ENCODE measurements at places on chromosomes 2 and 18.

DNA sequence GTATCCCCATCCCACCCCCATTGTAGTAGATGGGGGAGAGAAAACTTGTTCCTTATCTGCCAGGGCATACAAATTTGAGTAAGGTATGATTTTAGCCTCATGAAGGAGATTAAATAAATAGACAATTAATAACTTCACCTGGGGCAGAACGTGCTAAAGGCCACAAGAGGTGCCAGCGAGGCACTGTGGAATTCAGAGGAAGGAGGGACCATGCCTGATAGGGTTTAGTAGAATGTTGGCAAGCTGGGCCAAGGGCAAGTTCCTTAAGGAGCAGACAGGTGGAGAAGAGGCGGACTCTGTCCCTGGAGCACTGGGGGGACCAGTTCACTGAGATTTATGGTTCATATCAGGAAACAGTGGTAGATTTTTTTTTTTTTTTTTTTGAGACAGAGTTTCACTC is 22.5 kb downstream of the STAMBP start:
- DNase-seq, result no peak

GRCh38 chr2:10920764-10921388 is 9.1 kb downstream of the KCNF1 start:
- DNase-seq, result no peak

DNA sequence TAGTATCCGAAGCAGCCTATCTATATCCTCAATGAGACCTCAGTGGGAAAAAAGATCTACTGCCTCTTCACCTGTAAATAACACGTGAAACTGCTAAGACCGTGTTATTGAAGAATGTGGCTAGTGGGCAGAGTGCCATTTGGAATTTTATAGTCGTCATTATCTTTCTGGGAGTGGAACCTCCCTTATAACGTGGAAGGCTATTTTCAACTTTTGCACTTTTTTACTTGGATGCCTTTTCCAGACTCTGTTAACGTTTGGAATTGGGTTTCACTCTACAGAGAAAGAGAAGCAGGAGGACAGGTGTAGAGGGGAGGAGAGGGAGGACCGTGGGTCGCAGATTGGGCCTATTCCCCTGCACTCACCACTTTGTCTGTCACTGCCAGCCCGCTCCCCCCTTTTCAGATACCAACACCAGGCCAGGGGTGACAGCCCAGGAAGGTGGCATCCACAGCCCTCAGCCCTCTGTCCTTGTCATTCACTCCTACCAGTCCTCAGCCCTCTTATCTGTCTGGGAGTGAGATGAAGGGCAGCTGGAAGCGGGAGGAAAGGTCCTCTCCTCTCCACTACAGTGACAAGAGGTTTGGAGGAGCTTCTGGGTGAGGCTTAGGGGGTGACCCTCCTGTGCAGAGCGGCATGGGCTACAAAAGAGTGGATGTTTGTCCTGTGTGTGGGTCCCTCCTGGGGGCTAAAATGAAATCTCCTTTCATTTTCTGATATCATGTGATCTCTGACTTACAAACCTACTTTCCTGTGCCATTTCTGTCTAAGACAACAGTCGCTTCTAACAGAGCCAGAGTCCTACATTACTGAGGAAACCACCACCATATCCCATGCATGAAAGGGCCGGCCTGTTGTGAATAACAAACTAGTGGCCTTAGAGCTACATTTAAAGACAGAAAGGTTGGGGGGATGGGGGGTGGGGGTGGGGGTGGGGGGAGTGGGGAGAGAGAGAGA is 23.9 kb upstream of the CEP68 start:
- DNase-seq, result no peak

DNA sequence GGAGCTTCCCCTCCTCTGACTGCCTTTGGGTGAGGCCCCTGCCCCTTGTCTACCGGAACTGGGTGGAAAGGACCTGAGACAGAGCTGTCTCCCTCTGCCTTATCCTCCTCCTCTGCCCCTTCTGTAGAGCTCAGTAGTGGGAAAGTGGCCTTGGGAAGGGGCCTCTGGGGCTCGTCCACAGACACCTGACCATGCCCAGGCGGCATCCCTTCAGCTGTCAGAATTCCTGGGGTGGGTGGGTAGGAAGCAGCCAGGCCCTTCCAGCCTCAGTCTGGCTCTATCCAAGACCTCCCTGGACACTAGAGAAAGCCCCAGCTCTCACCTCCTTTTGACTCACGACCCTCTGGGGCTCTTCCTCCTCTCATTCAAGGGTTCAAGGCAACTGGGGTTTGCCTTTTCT is 35.6 kb downstream of the B3GNT2 start:
- no peak for DNase-seq

GRCh38 chr18:58453913-58454317 is 175.0 kb downstream of the ALPK2 start:
- no peak for DNase-seq

DNA sequence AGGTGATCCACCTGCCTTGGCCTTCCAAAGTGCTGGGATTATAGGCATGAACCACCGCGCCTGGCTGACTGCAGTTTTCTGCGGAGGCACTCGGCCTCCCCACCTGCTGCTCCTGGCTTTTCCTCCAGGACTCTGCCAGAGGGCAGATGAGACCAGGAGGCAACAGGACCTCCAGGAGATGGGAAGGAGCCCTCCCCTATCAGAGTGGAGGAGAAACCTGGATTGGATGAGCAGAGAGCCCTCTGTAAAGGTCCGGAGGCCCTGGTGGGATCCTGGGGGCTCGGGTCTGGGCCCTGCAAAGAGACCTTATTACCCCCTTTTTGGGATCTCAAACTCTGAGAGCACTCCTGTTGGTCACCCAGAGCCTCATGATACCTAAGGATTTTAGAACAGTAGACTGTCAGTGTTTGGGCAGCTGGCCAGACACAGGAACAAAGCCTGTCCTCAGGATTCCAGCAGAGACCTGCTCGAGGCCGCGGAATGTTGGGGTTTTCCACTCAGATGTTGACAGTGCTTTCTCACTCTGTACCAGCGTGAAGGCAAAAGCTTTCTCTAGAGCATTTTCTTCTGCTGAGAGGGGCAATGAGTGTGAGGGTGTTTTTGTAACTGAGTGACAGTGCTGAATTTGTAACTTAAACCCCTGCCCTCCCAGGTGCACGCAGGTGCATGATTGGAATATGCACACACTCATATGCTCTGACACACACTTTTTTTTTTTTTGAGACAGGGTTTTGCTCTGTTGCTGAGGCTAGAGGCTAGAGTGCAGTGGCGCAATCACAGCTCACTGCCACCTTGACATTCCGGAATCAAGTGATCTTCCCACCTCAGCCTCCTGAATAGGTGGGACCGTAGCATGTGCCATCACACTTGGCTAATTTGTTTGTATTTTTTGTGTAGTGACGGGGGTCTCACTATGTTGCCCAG is 48.4 kb downstream of the NPPC start:
- DNase-seq, result no peak

DNA sequence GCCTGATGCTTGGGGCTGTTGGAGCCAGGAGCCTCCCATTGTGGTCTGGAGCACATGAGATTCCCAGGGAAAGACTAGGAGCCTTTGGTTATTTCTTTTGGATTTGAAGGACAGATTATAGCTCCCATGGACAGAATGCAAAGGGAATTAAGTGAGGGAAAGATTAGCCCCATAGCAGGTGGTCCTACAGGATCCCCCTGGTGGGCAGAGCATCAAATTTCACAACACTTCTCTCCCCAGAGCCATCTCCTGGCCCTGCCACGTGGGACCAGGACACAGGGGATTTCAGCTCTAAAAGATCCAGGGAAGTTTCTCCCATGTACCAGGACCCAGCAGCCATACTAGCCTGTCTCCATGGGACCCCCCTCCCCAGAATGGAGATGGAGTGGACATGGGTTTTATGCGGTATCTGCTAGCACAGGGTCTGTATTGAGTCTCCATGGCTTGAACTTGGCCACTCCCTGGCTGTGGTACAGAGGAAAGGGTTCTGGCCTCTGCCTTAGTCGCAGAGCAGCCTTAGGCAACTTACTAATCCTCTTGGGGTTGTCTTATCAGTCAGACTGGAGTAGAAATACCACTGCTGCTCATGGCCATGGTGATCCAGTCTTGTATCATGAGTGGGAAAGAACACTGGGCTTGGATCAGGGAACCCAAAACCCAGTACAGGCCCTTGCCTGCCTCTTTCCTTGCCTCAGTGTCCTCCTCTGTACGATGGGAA is 6.8 kb upstream of the PLB1 start:
- DNase-seq, result no peak

DNA sequence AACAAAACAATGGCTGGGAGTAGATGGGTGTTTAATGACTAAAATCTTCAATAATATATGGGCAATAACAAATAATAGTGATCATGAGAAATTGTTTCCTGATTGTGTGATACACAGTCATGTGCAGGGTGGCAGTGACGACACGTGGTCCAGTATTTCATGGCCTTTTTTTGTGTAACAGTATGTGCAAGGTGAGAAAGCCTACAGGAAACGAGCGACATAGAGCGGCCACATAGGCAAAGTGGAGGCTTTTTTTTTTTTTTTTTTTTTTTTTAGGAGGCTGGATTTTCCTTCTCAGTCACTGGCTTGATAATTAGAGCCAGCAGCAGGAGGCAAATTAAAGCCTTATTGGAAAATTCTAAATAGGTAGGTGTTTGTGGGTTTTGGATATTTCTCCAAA is 123.7 kb downstream of the MYO3B start:
- DNase-seq, result no peak

DNA sequence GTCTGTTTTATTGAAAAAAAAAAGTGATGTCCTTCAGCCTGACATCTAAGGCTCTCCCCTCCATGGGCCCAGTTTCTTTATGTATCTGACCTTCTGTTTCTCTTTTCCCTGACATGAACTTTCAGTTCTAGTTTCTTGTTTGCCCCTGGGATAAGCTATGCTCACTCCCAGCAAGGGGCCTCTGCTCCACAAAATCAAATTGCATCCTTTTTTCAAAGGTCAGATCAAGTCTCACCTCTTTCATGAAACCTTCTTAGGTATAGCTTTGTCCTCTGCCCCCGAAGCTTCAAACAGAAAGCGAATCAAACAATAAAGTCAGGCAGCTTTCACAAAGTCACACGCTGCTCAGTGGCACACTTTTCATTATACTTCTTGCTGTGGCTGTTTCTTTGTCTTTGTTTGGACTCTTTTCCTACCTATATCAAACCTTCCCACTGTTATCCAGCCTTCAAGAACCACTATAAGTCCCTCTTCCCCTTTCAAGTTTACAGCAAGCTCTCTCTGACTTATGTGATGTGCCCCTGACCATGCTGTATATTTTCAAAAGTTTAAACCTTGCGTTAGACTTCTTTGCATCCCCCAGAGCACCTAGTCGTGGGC is 23.3 kb downstream of the MAP3K19 start:
- DNase-seq, result no peak

GRCh38 chr2:30105556-30105955 is 41.3 kb upstream of the YPEL5 start:
- DNase-seq, result no peak

- peak; percentile 54 for DNase-seq
Observed at GRCh38 chr18:49813069-49813318, 339 bp downstream of the ACAA2 start.

- no peak for DNase-seq
Observed at GRCh38 chr18:29823671-29824070, 1218.9 kb downstream of the DSC3 start.

DNA sequence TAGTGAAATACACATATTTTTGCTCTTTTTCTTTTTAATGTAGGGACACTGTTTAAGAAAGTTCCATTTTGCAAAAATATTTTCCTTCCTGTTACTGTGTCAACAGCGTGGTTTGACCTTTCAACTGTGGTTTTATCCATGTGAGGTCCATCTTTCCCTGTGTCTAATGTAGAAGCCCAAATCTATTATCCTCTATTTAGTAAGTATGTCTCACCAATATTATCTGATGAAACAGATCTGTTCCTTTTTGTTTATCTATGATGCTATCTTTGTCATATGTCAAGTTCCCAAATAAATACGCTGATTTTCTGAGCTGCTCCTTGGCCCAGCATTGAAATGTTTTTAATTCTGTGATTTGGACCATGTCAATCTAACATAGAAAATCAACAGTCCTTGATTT is 3.5 kb upstream of the ARHGAP15 start:
- no peak for DNase-seq

DNA sequence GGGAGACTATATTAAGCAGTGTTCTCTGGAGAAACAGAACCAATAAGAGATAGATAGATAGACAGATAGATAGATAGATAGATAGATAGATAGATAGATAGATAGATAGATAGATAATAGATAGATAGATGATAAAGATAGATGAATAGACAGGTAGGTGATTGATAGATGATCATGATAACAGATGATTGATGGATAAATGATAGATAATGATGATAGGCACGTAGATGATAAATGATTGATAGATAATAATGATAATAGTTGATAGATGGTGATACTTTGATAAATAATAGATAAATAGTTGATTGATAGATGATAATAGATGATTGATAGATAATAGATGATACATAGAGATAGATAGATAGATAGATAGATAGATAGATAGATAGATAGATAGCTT is 48.5 kb downstream of the BOD1L2 start:
- DNase-seq, result no peak

- DNase-seq, result no peak
Observed at GRCh38 chr2:229922449-229923386, at the start of gene FBXO36. FBXO36 (plus strand) TSS chr2:229922503; CDS start chr2:229922514, 11 bp downstream.

GRCh38 chr2:158967114-158967730 is 1.2 kb upstream of the TANC1 start:
- no peak for DNase-seq

GRCh38 chr2:74074487-74074886 is 73.2 kb downstream of the BOLA3 start:
- DNase-seq, result no peak

DNA sequence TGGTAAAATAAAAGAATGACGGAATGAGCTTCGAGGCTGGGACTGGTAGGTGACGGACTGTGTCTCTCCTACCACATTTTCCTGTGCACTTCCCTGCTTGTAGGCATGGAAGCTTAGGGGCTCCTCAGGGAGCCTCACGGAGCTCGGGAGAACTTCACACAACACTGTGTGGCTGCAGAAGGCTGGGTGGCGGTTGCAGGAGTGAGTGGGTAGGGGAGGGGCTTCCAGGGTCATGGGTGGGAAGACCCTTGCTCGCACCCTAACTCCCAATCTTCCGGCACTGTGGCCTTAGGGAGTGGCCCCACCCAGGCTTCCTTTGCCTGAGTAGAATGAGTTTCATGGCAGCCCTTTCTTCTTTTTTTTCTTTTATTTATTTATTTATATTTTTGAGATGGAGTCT is 128.6 kb downstream of the INHBB start:
- no peak for DNase-seq

- DNase-seq, result no peak
Observed at GRCh38 chr2:176133389-176133788, 3.9 kb downstream of the HOXD8 start.

- no peak for DNase-seq
Observed at GRCh38 chr2:143594161-143594560, 464.9 kb downstream of the ARHGAP15 start.

- DNase-seq, result no peak
Observed at GRCh38 chr18:74840492-74841167, 243.0 kb downstream of the ZNF407 start.

DNA sequence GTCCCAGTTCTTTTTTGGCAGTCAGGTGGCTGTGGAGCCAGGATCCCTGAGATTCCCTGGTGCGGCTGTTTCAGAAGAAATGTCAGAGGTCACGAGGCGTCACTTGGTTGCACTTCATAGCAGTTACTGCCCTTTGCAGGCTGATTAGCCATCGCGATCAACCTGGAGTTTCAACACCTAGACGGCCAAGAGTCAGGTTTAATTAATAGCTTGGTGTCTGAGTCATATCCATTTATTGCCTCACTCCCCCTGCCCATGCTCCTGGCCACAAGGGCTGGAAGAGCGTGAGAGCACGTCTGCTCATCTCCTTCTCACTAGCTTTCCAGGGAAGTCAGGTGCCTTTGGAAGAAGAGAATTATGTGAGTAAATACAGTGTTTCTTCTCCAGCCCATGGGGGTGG is 552.3 kb downstream of the TSN start:
- DNase-seq, result no peak

- peak; percentile 67 for DNase-seq
Observed at GRCh38 chr18:50649821-50650220, 89.9 kb downstream of the MAPK4 start.
